ENCODE measurements at places on chromosomes 7 and 10.

- DNase-seq = no peak
Measured at GRCh38 chr10:101894742-101895141, 51.1 kb upstream of the KCNIP2 start.

GRCh38 chr10:69929575-69929974 is 123.1 kb upstream of the MACROH2A2 start:
- no peak for DNase-seq

DNA sequence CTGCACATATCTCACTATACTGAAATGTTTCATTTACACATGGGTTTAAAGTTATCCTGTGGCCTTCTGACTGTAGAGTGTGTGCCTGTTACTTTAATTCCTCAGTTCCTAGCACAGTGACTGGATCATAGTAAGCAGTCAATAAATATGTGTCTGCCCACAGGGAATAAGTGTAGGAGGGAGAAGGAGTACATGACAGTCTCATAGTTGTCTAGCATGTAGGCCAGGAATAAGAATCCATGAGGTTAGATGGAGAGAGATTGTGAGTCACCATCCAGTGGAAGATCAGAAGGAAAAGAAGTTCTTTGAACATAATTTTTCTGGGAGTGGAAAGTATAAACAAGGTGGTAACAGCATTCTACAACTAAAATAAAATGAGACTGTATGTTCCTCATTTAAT is 36.6 kb upstream of the SEMA3A start:
- no peak for DNase-seq

DNA sequence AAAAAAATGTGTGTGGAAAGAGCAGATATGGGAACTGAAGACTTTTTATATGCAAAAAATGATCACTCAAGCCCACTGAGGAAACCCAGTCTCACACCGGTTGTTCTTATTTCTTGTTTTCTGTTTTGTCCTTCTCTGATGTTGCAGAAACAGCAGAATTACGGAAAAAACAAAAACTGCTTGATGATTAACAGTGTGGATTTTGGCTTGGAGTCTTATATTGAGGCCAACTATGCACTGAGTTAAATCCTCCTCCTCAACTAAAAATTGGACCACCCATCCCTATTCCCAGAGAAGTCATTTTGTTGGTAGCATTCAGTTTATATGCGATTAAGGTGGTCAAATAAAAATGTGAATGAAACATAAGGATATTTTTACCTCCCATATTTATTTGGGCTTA is 246.1 kb downstream of the LRMDA start:
- no peak for DNase-seq

DNA sequence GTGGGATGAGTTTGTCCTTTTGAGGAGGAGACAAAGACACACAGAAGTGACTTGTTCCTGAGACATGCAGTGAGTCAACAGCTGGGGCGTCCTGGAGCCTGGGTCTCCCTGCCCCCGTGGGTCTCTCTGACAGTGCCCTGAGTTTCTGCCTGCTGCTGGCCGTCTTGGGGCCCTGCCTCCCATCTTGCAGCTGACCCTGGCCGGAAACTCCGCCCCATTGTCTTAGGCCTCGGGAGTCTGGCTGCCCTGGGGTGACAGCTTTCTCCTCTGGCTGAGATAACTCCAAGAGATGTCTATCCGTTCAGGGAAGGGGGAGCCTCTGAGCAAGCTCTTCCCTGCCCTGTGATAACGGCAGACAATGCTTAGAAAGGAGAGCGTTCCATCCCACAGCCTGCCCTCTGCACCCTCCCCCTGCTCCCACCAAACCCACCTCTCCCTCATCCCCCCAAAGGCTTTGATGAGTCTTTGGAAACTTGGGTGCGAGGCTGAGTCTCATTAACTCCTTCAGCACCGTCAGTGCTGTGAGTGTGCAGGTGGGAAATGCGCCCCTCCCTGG is 69.5 kb upstream of the PODXL start:
- DNase-seq = no peak

- no peak for DNase-seq
Measured at GRCh38 chr10:119041326-119041725, 11.8 kb downstream of the NANOS1 start.

DNA sequence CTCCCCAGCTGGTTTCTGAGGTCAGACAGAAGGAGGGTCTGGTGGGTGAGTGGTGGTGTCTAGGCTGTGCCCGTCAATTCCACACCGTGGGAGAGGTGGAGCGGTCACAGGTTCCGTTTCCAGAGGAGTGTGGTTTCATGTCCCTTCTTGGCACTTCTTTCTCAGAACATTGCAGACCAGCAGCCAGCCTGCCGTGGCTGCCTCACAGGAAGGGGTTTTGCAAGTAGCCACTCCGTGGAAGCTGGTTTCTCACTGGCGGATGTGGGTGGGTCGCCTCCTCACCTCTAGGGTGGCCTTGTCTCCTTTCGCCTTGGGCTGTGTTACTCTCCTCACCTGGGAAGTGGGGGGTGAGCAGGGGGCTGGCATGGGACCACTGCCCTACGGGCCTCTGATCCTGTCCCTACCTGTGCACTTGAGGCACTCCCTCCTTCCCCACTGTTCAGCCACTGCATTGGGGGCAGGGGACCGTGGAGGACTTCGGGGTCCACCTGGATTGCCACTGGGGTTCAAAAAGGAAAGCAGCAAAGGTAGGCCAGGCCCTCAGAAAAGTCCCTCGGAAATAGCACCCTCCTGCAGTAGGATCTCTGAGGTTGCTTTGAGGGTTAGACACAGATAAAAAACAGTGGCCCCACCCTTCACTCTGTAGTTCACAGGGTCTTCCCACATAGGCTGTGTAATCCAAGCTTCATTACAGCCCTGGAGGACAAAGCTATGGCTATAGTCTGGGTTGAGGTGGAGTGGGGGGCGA is 33.9 kb downstream of the TSPAN14 start:
- DNase-seq = peak; percentile 67

GRCh38 chr7:65746398-65746669 is 126.5 kb upstream of the VKORC1L1 start:
- DNase-seq = no peak

GRCh38 chr10:53997953-53998352 is 803.1 kb downstream of the PCDH15 start:
- no peak for DNase-seq

GRCh38 chr10:770975-771374 is 81.5 kb upstream of the DIP2C start:
- no peak for DNase-seq

- DNase-seq = no peak
Measured at GRCh38 chr7:90761584-90761983, 165.5 kb downstream of the CDK14 start.

GRCh38 chr10:94066411-94066810 is 72.7 kb downstream of the PLCE1 start:
- DNase-seq = no peak

DNA sequence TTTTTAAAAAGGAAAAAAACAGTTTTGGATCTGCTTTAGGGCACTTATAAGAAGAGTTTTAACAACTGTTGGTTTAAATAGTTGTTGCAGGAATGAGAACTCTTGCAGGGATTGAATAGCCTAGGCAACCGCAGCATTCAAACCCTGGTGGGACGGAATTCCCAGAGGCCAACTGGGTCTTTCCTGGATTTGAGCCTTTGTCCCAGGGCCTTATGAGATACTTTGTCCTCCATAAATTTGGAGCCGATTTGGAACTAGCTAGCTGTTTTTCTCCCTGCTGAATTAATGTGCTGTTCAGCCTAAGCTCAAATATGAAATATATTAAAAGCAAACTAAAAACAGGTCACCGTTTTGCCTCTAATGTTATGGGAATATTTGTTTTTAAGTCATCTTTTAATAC is 109.6 kb downstream of the LRMDA start:
- no peak for DNase-seq

GRCh38 chr10:1661859-1662437 is 75.4 kb downstream of the ADARB2 start:
- no peak for DNase-seq
